ENCODE measurements at places on chromosomes 7 and 10.

GRCh38 chr10:129322933-129323820 lies 143.9 kb upstream of the MGMT start:
- no peak for DNase-seq

DNA sequence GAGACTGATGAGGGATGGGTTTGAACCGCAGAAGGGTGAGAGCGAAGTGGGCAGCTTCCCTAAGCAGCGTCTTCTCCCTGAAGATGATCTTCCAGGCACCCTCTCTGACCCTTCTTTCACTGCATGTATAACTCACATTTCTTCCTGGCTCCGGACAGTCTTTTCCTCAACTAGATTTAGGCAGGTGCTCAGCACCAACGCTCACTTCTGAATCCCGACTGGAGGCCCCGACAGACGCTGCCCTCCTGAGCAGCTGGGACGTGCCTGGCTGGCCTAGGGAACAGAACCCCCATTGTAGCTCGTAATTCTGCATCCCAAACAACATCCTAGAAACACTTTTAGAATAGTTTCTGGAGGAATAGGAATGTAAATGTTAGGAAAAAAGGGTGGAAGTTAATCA lies 206.6 kb downstream of the DIP2C start:
- DNase-seq, result no peak

DNA sequence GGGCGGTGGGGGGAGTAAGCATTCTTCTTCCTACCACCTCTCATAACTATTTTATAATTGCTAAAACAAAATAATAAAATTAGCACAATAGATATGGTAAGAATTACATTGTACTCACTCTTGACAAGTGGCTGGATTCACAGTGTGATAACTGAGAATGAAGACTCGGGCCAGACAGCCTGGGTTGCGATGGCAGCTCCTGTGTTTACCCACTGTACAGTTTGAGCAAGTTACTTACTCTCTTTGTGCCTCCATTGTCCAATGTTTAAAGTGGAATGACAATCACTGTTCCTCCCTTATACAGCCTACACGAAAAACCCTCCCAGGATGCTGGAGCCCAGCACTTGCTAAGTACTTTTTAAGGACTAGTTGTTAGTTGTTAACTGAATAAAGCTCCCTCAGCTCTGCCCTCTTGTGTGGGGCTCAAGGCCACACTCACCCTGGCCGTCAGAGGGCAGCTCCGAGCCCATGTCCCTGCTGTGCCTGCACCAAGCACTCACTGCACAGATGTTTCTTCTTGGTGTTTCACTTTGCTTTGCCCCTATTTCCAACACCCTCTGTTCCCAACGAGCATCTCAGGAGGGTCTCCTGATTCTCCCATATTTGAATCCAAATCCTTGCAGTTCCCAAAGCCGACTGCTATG lies 56.4 kb upstream of the NPS start:
- no peak for DNase-seq

- no peak for DNase-seq
These were observed 144.7 kb downstream of the SPAG6 start for GRCh38 chr10:22489975-22490374.

DNA sequence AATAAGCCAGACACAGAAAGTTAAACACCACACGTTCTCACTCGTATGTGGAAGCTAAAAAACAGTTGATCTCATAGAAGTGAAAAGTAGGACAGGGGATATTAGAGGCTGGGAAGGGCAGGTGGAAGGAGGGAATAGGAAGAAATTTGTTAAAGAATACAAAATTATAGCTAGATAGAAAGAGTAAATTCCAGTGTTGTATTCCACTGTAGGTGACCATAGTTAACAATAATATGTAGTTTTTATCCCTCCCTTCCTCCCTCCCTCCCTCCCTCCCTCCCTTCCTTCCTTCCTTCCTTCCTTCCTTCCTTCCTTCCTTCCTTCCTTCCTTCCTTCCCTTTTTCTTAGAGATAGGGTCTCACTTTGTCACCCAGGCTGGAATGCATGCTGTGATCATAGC lies 19.9 kb upstream of the MEST start:
- DNase-seq, result no peak

- DNase-seq, result no peak
These were observed 157.5 kb upstream of the TNS3 start for GRCh38 chr7:47739301-47739875.

- DNase-seq, result no peak
These were observed 104.8 kb downstream of the PPP1R3C start for GRCh38 chr10:91528080-91528479.

- DNase-seq, result no peak
These were observed 1.9 kb downstream of the SKIDA1 start for GRCh38 chr10:21523557-21524008.

GRCh38 chr10:5652746-5653145 lies 13.6 kb downstream of the ASB13 start:
- no peak for DNase-seq

DNA sequence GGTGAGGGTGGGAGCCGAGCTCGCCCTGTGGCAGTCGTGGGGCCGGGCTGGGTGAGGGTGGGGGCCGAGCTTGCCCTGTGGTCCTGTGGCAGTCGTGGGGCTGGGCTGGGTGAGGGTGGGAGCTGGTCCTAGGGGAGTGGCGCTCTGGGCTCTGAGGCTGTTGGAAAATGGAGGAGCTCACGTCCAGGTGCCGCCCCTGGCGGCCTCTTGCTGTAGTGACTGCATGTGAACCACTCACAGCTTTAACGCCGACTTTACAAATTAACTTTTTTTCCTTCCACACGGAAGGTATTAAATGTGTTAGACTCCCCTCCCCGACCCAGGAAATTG lies 312.6 kb downstream of the WDR37 start:
- no peak for DNase-seq

DNA sequence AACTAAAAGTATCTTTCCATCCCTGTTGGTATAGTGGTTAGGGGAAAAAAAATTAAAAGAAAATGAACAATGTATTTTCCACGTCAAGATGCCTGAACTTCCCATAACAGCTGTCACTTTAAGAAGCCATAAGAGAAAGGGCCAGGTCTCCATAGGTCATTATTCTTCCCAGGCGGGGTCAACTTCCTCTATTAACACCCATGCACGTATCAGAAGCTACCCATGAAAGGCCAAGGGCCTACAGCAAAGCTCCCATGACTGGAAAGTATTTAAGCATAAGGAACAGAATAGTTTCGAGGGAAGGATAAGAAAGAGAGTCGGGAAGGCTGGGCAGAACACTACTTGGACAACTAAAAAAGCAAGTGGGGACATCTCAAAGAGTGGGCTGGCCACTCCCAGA lies 40.1 kb downstream of the RBM28 start:
- DNase-seq, result no peak

DNA sequence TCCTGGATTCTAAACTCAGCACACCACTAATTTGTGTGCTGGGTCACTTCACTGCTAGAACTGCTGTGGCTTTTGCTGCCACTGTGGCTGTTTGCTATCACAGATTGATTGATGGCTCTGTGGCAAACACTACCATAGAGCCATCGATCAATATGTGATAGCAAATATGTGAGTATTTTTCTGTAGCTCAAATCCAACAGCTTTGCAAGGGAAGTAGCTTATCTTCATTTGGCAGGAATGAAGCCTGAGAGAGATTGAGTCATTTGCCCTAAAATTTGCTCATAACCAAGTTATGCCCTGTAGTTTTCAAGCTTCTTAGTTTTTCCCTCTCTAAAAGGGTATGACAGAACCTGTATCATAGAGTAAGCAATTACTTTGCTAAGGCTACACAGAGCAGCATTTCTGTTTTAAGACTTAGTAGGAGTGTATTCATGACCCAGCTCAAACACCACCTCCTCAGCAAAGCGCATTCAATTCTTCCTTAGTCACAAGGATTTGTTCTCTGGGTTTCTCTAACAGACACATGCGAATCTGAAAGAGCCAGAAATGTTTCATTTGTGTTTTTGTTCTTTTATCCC lies 43.1 kb downstream of the MINPP1 start:
- no peak for DNase-seq

GRCh38 chr7:29237489-29237888 lies 42.9 kb downstream of the CHN2 start:
- no peak for DNase-seq

- DNase-seq, result no peak
These were observed 8.4 kb downstream of the ZNF862 start for GRCh38 chr7:149846436-149847046.

- no peak for DNase-seq
These were observed 65.1 kb upstream of the ITGA8 start for GRCh38 chr10:15784662-15785300.

GRCh38 chr7:91266689-91267090 lies 2.5 kb downstream of the FZD1 start:
- DNase-seq, result no peak

DNA sequence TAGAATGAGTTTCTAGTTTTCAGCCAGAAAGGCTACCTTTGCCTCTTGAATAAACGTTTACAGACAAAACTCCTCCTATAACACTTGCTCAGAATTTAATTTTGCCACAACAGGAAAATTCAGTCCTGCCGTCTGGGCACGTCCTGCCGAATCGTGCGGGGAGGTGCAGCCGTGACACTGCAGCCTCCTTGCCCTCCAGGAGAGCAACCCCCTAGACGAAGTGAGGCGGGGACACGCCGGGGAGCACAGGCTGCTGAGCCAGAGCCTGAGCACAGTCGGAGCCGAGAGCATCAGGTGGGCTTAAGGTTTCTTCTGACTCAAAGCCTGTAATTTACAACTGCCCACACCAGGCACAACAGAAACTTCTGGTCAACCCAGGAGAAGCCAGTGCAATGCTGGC lies 102.3 kb downstream of the DYNC2I1 start:
- no peak for DNase-seq

GRCh38 chr10:86932674-86933073 lies 24.7 kb downstream of the MMRN2 start:
- no peak for DNase-seq

DNA sequence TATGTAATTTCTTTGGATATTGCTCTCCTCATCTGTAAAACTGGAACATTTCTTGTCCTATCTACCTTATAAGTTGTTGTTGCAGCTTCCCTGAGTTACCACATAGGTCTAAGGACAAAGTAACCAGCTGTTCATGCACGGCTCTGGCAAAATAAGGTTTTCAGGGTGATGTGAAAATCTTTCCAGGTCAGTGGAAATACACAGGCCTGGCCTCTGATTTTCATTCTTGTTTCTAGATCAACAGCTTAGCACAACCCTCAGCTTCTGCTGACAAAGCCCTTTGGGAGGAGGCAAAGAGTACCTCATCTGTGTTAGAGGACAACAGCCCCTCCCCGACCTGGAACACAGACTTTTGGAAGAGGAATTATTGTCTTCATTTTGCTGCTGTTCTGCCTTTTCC lies 117.5 kb upstream of the AGK start:
- DNase-seq, result no peak

GRCh38 chr7:100466653-100467605 lies 2.9 kb upstream of the SPACDR start:
- no peak for DNase-seq

- DNase-seq, result no peak
These were observed 299.8 kb downstream of the CAMK1D start for GRCh38 chr10:12649012-12649584.

GRCh38 chr7:54330216-54330800 lies 211.9 kb upstream of the VSTM2A start:
- DNase-seq, result no peak

DNA sequence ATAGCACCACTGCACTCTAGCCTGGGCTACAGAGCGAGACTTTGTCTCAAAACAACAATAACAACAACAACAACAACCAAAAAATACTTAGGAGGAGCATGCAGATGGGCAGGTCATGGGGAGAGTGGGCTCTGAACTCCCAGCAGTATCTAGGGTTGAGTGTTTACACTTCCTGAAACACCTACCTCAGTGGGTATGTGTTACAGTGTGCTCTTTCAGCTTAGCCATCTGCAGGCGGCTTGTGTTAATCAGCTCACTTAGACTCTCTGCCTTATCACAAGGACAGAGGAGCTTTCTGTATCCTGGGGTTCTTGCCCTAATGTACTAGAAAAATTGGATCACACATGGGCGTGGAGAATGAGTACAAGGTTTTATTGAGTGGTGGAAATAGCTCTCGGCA lies 340.2 kb downstream of the KIF20B start:
- no peak for DNase-seq

DNA sequence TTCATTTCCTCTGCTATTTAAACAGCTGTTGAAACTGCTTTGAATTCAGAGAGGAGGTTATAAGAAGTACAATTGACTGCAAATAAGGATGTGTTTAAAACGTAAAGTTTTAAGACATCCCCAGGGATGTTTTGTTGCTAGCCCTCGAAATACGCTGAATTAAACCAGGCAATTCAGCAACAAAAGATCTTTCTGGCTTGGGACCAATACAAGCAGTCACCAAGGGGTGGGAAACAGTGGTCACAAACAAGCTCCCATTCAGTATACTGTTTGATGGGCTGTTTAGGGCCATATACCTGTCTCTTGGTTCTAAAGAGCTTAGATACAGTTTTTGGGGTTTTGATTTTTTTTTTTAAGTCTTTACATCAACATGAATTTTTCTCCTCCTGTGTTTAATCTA lies 446.3 kb upstream of the POT1 start:
- no peak for DNase-seq

DNA sequence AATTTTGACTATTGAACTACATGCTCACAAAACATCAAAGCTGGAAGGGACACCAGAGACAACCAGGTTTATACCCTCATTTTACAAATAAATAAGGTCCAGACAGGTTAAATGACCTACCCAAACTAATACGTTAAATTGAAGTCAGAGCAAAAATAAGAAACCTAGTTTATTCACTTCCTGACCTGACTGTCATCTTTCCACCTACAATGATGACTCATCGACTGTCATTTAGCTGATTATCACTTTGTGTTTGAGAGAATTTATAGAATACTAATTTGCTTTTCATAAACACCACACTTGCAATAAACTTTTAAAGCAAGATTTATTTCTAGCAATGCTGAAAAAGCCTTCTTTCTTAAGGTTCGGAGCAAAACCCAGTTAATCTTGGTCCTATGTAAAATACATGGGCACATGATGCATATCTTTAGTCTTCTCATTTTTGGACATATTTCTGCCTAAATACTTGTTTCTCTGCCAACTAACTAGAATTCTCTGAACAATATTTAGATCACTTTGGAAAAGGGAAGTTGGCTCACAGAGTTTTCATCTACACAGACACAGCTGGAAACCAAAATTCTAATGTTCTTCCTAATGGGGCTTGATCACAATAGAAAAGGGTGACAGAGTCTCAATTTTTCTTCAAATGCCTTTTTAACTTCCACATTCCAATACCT lies 16.7 kb upstream of the LRRN3 start:
- no peak for DNase-seq
